ENCODE measurements at places on chromosomes 13 and 19.

- no peak overlapping the region for H3K4me3 ChIP-seq
- DNase-seq: no peak
- H3K36me3 ChIP-seq: peaks cover 3% of the 10 kb centered on the region
- peaks cover 46% of the 10 kb centered on the region for H3K27me3 ChIP-seq
- H3K4me1 ChIP-seq: peaks cover 8% of the 10 kb centered on the region
Observed at GRCh38 chr19:55147545-55148251, 1.3 kb downstream of the TNNT1 start.

GRCh38 chr13:58617880-58618665, 986.5 kb downstream of the PCDH17 start:
- H3K4me3 ChIP-seq: no peak overlapping the region
- no peak for DNase-seq
- no peaks in the 10 kb centered on the region for H3K36me3 ChIP-seq
- no peak overlapping the region for H3K27ac ChIP-seq
- H3K4me1 ChIP-seq: no peaks in the 10 kb centered on the region
- H3K27me3 ChIP-seq: no peaks in the 10 kb centered on the region

DNA sequence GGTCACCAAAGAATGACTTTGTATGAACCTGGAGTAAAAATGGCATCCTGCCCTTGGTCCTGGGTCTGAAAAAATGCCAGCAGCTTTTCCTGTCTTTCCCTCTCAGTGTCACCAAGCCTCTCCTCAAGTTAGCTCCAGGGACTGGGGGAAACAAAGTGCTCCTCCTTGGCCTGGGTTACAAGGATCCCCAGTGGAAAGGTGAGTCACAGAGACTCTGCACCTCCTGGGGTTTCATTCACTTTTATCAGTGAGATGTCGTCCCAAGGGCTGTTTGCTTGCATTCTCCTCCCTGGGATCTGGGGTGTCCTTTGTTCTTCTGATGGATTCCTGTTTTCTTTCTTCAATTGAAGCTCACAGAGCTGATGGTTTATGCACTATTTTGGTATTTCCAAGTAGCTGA, 93.2 kb upstream of the CSNK1A1L start:
- H3K4me3 ChIP-seq: no peak overlapping the region
- H3K27ac ChIP-seq: no peak overlapping the region
- H3K4me1 ChIP-seq: no peaks in the 10 kb centered on the region
- no peak for DNase-seq

GRCh38 chr19:39677961-39678889, 22.5 kb downstream of the LGALS16 start:
- peaks cover 2% of the 10 kb centered on the region for H3K27me3 ChIP-seq
- no peak for DNase-seq
- H3K27ac ChIP-seq: peak overlapping the region; percentile 92

DNA sequence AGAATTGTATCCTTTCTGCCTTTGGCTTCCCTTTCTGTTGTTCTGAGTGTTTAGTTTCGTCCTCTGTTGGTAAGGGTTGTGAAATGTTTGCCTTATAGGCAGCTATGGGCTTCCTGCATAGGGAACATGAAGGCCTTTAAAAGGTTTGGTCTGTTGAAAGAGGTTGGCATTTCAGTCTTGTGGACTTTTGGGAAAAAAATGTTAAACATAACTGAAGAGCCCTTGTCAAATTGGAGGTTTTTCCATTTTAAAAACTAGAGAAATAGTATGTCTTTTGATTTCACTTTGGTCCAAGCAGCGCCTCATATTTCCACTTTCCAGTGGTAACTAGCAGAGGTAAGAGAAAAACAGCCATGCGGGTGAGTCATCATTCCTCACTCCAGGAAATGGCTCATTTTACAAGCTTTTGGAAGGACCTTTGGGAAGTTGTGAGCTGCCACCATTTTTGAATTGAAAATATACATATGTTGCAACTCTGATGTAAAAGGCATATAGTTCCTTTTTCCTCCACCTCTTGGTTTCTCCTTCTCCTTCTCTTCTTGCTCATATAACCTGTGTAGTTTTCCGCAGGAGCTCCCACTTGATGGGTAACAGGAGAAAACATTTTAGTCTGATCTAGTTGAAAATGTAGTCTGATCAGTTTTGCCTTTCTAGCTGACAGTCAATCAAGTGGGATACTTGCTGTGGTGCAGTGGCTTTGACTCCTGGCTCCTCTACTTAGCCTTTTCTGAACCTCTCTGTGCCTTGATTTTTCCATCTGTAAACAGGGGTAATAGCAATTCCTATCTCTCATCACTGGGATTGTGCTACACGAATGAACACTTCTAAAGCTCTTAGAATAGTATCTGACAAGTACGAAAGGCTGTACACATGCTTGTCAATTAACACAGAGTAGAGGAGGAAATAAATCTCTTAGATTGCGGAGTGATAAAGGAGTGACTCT, 23.0 kb downstream of the GPC6 start:
- H3K4me1 ChIP-seq: no peaks in the 10 kb centered on the region
- no peak overlapping the region for H3K4me3 ChIP-seq
- no peaks in the 10 kb centered on the region for H3K36me3 ChIP-seq
- no peaks in the 10 kb centered on the region for H3K27me3 ChIP-seq

DNA sequence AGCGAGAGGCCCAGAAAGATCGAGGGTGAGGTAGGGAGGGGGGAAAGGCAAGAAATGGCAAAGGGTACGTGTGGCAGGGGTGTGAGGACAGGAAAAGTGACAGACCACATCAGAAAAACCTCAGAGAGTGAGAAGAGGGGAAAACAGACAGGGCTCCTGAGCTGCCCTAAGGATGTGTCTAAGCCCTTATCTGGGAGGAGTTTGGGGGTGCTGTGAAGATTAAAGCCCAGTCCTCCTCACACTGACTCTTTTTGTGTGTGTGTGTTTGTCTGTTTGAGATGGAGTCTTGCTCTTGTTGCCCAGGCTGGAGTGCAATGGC, 703 bp upstream of the PTH2 start:
- H3K4me3 ChIP-seq: peak overlapping the region; percentile 24
- peaks cover 2% of the 10 kb centered on the region for H3K36me3 ChIP-seq
- peaks cover 46% of the 10 kb centered on the region for H3K4me1 ChIP-seq
- DNase-seq: no peak
- H3K27me3 ChIP-seq: peaks cover 93% of the 10 kb centered on the region

GRCh38 chr13:30061217-30061616, 210.8 kb upstream of the UBL3 start:
- H3K27ac ChIP-seq: no peak overlapping the region
- H3K27me3 ChIP-seq: peaks cover 2% of the 10 kb centered on the region
- no peak for DNase-seq
- no peaks in the 10 kb centered on the region for H3K4me1 ChIP-seq
- peaks cover 4% of the 10 kb centered on the region for H3K36me3 ChIP-seq
